ENCODE measurements at places on chromosomes 1 and 21.

DNA sequence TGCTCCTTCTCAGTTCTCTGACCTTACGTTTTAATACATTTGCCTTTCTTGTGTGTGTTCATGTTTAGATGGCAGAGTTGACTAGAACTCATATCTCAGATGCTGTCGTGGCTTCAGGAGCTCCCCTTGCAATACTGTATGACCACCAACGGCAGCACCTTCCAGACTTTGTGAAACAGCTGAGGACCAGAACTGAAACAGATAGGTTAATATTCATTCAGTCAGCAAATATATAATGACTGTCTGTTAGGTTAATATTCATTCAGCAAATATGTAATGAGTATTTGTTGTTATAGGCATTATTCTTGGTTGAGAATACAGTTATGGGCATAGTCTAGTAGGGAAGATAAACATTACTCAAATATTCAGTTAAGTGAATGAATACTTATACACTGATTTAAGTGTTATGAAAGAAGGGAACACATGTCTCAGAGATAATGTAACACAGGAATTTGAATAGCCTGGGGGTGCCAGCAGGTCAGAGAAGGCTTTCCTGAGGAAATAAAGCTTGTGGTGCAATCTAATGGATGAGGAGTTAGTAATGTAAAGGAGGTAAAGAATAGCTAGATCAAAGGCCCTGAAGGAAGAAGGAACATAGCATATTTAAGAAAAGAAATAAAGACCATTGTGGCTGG is 88.5 kb downstream of the CEP350 start:
- DNase-seq = no peak

DNA sequence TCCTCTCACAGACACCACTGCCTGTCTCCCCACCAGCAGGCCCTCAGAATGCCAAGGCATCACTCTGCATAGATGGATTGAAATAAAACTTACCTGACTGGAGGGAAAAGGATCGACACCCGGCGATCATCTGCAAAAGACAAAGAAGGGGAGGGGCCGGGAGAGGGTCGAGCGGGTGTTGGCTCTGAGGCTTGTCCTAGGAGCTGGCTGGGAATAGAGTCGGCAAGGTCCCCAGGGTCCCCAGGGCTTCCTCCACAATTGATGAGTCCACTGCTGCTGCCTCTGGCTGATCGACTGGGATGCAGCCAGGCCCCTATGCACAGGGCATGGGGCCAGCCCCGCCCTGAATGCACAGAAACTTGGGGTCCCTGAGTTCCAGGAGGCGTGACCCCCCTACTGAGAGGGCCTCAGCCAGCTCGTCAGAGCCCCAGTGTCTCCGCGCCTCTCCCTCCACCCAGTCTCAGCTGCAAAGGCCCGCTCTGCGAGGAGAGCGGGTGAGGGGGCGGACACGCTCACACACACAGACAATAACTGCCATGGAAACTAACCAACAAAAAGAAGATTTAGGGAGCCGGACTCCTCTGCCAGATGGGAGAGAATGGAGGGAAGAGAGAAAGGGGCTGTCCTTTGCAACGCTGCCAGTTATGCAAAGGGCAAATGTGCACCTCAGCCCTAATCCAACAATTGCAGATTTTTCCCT is at the start of gene KLHDC8A:
KLHDC8A (minus strand) TSS at position 483 of the 700 bp plus-strand sequence. CDS start 13,318 bp downstream, outside the sequence.
- no peak for DNase-seq

GRCh38 chr1:208179263-208179816 is 64.8 kb downstream of the PLXNA2 start:
- peak; percentile 70 for DNase-seq

DNA sequence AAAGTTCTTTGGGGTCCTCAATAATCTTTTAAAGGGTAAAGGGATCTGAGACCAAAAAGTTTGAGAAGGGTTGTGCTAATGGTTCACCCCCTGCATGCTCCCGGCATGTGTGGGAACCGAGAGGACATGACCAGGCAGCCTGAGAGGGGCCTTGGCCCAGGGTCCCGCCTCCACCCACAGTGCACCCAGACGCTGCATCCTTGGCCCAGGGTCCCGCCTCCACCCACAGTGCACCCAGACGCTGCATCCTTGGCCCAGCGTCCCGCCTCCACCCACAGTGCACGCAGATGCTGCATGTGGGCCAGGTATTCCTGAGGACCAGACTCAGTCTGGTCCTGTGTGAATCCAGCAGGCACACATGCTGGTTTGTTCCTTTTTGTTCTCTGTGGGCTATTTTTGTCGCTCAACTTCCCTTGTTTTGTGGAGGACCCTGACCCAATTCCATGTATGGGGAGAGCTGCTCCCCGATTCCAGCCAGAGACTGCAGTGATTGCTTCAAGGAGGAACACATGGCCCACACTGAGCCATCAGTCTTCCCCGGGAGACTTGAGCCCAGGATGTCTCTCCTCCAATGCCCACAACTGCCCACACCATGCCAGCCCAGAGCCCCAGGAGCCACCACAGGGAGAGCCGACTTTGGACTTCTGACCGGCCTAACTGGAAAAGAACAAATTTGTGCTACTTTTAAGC is 3.5 kb downstream of the NPHP4 start:
- no peak for DNase-seq

GRCh38 chr1:28056129-28056925 is 32.1 kb downstream of the EYA3 start:
- no peak for DNase-seq

- DNase-seq = no peak
Measured at GRCh38 chr21:21246007-21246406, 247.8 kb downstream of the NCAM2 start.

- no peak for DNase-seq
Measured at GRCh38 chr1:218349348-218350034, 4.4 kb downstream of the TGFB2 start.

- no peak for DNase-seq
Measured at GRCh38 chr1:23224739-23225648, 7.7 kb upstream of the HTR1D start.

DNA sequence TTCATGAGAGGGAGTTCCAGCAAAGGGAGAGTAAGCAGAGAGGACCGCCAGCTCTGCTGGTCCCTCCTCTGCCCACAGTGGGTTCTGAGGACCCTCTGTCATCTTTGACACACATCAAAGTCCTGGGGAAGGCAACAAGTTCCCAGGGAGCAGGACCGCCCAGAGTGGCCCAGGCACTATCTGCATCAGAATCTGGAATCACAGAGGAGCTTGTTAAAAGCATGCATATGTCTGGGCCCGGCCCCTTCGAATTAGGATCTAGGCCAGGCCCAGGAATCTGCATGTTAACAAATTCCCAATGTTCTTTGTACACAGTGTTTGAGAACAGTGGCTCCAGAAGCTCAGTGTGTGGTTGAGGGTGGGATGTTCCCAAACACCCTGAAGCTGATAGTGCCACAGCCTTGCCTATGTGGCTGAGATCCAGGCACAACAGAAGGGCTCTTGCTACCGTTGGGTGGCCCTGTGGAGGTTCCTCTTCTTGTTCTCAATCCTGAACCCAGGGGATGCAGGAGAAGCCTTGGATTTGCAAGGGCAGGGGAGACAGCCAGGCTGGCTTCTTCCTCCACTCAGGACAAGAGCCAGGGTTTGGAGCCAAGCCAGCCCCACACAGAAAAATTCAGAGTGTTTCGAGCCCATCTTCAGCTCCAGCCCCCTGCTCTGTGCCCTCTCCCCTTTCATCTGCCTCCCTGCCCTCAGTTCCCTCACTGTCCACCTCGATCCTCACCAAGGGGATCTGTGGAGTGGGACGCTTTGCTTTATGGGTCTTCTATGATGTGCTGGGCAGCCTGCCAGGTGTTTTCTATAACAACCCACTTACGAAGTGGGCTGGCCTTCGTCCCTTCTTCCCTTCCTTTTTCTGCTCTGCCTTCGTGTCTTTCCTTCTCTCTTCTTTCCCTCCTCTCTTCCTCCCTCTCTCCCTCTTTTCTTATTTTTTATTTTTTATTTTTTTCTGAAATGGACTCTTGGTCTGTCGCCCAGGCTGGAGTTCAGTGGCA is 129.0 kb upstream of the TMPRSS2 start:
- no peak for DNase-seq

GRCh38 chr1:11948822-11949458 is 14.4 kb downstream of the PLOD1 start:
- no peak for DNase-seq

GRCh38 chr1:160030657-160031364 is 979 bp downstream of the PIGM start:
- DNase-seq = no peak
